CD4-positive, alpha-beta T cell treated with Interleukin-6 at 100 ng/mL for 8 hours (primary cell): ENCODE measurements at places on chromosomes 12 and 14.

GRCh38 chr12:1865284-1865866, 45.0 kb downstream of the LRTM2 start:
- DNase-seq = no peak

DNA sequence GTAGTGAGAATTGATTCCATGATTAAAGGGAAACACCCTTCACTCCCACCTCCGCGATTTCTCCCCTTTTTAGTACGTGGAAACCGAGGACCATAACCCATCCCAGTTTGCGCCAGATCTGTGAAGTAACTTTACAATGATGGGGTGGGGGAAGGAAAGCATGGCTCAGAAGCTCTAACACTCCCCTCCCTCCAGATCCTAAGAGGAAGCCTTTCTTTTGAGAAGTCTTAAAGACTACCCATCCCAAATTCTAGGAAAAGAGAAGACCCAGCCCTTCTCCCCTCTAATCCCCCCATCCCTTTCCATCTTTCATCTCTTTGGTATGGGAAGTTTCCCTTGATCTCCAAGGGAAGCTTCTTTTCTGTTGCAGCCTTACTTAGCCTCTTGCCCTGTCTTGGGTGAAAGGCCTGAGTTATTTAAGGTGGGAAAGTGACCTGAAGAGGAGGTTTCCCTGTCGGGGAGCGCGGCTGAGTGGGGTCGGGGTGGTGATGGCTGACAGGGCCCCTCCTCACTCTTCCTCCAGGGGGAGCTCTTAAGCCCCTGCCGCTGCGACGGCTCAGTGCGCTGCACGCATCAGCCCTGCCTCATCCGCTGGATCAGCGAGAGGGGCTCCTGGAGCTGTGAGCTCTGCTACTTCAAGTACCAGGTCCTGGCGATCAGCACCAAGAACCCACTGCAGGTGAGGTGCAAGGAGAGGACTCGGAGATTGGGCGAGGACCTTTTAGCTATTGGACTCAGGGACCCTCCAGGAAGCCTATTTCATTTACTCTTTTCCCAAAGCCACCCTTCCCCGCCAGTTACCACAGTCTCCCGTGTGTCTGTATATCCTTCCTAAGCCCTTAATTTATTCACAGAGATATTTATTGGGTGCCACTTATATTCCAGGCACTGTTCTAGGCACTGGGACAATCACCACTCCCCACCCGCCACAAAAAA, 1.8 kb downstream of the MARCHF9 start:
- peak; percentile 69 for DNase-seq

DNA sequence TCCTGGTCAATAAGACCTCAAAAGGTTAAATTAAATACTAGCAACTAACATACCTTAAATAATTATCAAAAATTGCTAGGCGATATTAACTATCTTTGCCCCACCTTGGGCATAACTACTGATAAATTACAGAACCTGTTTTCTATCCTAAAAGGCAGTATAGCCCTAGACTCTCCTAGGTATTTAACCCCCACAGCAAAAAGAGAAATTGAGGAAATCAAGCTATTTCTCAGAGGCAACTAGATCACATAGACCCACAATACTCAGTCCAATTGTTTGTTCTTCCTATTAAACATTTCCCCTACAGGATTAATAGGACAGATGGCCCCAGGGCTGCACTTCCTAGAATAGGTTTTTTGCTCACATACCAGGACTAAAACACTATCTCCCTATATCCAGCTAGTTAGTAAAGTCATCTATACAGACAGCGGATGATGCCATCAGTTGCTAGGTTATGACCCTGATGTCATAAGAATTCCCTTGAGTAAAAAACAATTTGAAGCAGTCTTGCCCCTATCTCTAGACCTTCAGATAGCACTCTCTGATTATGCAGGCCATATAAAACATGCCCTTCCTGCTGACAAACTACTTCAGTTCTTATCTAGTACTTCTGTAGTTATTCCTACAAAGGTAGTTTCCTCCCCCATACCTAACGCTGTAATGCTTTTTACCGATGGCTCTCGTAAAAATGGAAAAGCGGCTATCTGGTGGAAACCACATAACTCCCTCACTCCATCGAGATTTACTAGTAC, 118.4 kb downstream of the PPHLN1 start:
- no peak for DNase-seq

- no peak for DNase-seq
Measured at GRCh38 chr14:21074398-21075272, 4.5 kb downstream of the ARHGEF40 start.

DNA sequence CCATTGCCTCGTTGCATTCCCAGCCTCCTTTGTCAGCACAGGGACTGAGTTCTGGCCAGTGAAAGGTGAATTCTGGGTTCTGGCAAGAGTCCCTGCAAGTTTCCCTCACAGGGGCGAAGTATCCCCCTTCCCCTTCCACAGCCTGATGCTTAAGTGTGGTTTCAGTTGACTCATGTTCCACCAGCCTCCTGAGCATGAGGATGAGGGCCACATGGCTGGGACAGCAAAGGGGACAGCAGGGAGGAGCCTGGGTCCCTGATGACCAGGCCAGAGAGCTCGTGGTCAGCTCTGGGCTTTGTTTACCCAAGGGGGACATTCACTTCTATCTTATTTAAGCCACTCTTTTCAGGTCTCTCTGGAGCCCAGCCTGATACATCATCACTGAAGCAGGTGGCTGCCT, 36.5 kb downstream of the CACNA2D4 start:
- no peak for DNase-seq

GRCh38 chr14:58455593-58456265, 28.2 kb downstream of the KIAA0586 start:
- DNase-seq = no peak

- DNase-seq = no peak
Measured at GRCh38 chr12:71160585-71160984, 2.8 kb upstream of the TSPAN8 start.

DNA sequence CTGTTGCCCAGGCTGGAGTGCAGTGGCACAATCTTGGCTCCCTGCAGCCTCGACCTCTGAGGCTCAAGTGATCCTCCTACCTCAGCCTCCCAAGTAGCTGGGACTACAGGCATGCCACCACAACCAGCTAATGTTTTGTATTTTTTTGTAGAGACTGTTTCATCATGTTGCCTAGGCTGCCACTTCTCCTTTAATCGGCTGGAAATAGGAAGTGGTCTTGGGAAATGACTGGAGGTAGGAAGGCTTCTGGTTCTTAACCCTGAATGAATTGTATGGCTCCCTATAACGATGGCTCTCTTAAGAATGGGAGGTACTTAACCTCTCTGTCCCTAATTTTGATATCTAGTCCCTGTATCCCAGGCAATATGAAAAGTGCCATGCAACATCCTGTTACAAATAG, 113.9 kb upstream of the USP15 start:
- no peak for DNase-seq

DNA sequence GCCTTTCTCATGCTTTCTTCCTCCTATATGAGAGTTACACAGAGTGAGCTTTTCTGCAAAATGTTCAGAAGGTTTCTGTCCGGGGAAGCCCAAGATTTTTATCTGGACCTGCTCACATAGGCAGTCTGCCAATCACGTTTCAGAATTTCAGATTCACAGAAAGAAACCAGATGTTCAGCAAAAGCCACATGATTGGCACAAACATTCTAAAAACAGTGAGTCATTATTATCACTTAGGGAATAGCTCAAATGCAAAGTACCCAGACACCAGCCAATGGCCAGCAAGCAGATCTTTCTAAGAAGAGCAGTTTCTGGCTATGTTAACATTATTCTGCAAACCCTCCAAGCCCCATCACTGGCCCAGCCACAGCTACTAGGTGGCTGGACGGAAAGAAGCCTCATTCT, 1558.5 kb upstream of the TMEM132C start:
- peak; percentile 16 for DNase-seq

DNA sequence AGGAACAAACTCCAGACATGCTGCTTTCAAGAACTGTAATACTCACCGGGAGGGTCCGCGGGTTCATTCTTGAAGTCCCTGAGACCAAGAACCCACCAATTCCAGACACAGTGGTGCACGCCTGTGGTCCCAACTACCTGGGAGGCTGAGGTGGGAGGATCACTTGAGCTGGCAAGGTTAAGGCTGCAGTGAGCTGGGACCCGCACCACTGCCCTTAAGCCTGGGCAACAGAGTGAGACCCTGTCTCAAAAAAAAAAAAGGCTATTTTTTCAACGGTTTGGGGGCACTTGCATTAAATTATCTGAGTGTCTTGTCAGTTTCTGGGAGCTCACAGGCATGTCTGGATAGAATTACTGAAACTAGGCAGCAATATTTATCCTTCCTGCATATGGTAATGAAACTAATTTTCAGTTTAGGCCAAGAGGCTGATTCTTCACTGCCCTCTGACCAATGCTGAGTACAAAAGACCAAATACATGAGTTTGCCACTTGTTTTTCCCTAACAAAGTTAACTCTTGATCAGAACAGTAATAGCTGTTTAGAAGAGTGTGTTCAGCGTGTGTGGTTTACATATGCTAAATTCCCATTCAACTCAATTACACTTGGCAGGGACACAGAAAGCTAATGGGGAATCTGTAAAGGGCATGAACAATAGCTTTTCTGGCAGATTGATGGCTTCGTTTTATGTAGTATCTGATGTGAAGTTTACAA, 65.8 kb upstream of the RASSF3 start:
- DNase-seq = no peak

GRCh38 chr12:94149781-94150239, 1.4 kb downstream of the PLXNC1 start:
- no peak for DNase-seq

DNA sequence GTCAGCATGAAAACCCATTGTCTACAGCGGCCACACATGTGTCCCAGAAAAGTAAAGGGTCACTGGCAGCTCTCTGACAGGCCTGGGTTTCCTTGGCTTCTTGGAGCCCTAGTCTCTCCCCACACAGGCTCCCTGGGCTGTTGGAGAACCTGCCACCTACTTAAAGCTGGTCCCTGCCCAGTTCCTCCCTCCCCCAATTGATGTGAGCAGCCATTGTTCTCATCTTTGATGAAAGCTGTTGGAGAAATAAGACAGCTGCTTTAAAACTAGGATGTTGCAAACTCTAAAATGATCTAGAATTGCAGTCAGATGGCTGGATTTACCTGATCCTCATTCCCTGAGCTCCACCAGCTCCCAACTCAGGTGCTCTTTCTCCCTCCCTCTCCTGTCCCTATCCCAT, 4.8 kb upstream of the PLEKHH1 start:
- no peak for DNase-seq

DNA sequence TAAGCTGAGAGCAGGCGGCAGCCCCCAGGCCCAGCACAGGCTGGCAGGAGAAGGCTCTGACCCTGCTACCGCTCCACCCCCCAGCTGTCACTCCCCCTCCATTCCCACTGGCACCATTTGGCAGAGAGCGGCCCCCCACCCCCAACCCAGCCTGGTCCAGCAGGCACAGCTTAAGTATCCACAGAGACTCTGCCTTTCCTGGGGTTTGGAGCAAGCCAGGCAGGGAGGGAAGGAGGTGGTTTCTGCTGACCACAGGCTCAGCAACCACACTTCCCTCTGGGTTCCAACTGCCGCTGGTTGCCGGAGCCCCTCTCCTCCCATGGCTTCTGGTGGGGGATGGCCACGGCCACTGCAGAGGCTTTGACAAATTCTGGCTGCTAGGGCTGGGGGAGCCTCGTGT, 30.5 kb upstream of the CCND2 start:
- no peak for DNase-seq

GRCh38 chr12:22284871-22285270, 49.6 kb downstream of the ST8SIA1 start:
- no peak for DNase-seq

- DNase-seq = no peak
Measured at GRCh38 chr12:97754306-97754705, 291.7 kb downstream of the RMST start.

DNA sequence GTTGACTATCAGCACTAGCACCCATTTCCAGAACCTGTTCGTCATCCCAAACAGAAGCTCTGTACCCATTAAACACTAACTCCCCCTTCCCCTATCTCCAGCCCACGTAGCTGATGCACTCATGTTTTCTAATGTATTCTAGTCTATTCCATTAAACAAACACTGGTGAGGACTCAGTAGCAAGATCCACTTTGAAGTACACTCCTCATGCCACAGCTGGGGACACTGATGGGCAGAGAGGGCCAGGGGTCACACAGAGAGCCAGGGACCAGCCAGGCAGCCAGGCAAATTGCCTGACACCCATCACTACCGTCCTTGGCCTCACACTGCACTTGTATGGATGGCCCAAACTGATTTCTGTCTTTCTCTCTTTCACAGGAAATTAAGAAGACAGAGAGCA, 269.9 kb upstream of the DIO3 start:
- no peak for DNase-seq

GRCh38 chr12:121974026-121974985, 47.4 kb upstream of the BCL7A start:
- DNase-seq = no peak

- DNase-seq = no peak
Measured at GRCh38 chr12:66467932-66468331, 165.6 kb downstream of the HELB start.

DNA sequence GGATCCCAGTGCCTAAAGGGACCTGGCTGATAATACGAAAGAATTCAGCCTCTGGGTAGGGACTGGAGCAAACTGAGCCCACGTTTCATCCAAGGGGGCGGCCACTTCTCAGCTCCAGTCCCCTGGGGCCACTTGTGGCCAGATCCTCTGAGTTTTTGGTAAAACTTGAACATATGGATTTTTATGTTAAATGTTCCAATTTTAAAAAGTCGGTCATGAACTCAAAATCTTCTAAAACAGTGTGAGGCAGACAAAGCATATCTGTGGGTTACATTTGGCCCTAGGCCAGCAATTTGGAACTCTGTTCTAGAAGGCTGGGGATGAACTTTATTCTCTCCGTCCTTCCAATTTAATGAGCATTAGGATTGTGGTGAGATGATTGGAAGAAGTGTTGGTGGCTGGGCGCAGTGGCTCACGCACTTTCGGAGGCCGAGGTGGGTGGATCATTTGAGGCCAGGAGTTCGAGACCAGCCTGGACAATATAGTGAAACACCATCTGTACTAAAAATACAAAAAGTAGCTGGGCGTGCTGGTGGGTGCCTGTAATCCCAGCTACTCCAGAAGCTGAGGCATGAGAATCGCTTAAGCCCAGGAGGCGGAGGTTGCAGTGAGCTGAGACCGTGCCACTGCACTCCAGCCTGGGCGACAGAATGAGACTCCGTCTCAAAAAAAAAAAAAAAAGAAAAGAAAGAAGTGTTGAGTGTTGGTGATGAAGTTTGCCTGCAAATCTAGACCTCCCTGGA, 3.0 kb upstream of the PPP1CC start:
- DNase-seq = no peak

GRCh38 chr12:25377469-25378177, 126.9 kb upstream of the KRAS start:
- peak; percentile 71 for DNase-seq

DNA sequence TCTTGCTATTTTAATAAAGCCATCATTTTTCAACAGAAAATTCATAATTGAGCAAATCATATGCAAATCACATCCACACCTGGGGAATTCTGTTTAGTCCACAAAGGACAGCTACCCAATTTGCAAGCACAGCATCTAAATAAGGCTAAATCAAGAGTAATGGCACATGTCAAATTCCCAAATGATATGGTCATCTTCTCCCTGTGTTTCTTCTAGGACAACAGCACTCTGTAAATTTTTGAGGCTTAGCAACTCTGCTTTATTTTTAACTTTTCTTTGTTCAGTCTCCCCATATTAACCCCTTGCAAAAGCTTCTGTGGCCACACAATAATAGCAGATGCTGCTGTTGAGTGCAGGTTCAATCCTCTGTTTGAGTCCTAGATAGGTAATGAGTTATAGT, 155.6 kb upstream of the DAAM1 start:
- no peak for DNase-seq
